ENCODE measurements at places on chromosomes 4 and X.

- DNase-seq, result no peak
Measured at GRCh38 chr4:113560579-113560978, 201.0 kb downstream of the CAMK2D start.

GRCh38 chr4:124851741-124852140 is 139.2 kb upstream of the ANKRD50 start:
- DNase-seq, result no peak

GRCh38 chr4:147029296-147029695 is 83.6 kb upstream of the TTC29 start:
- no peak for DNase-seq

DNA sequence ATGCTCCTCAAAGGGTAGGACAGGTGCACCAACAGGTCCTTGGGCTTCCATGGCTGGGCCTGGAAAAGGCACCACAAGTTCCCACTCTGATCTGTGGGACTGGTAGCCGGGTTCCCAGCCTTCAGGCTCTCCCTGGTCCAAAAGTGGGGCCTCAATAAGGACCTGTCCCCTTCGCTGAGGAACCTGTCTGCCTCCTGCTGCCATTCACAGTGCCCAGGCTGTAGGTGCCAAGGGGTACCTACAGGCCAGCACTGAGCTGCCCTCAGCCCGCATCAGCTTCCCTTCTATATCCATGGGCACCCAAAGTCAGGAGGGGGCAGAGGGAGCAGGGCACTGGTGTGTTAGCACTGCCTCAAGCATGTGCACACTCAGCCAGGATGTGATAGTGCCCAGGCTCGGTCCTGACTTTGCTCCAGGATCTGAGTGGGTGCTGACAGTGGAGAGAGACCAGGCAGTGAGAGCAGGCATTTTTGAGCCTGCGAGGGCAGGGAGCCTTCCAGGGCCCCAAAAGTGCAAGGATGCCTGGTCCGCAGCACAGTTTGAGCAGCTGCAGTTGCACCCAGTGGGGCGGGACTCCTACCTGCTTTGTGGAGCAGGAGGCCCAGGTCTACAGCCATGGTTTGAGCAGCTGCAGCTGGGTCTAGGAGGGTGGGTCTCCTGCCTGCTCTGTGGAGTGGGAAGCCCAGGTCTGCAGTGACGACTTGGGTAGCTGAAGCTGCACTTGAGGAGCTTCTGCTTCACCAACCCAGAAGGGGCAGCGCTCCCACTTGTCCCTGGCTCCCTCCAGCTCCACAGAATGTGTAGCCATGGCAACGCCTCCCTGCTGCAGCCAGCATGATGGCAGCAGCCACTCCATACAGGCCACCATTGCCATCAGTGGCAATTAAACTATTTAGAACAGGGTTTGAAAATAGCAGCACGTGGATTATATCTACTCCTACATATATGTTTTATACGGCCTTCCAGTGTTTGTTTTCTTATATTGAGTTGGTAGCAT is 376.4 kb downstream of the KCTD8 start:
- DNase-seq, result no peak

GRCh38 chrX:133983974-133984845 is 1.2 kb downstream of the GPC3 start:
- DNase-seq, result no peak

- no peak for DNase-seq
Measured at GRCh38 chr4:150173982-150174398, 95.7 kb downstream of the DCLK2 start.

Measured in NCI-H1694 (cell line).